Natural killer cell (primary cell): ENCODE measurements at places on chromosomes 6 and 20.

- DNase-seq, result no peak
These were observed 91.3 kb downstream of the FRK start for GRCh38 chr6:115969207-115969929.

DNA sequence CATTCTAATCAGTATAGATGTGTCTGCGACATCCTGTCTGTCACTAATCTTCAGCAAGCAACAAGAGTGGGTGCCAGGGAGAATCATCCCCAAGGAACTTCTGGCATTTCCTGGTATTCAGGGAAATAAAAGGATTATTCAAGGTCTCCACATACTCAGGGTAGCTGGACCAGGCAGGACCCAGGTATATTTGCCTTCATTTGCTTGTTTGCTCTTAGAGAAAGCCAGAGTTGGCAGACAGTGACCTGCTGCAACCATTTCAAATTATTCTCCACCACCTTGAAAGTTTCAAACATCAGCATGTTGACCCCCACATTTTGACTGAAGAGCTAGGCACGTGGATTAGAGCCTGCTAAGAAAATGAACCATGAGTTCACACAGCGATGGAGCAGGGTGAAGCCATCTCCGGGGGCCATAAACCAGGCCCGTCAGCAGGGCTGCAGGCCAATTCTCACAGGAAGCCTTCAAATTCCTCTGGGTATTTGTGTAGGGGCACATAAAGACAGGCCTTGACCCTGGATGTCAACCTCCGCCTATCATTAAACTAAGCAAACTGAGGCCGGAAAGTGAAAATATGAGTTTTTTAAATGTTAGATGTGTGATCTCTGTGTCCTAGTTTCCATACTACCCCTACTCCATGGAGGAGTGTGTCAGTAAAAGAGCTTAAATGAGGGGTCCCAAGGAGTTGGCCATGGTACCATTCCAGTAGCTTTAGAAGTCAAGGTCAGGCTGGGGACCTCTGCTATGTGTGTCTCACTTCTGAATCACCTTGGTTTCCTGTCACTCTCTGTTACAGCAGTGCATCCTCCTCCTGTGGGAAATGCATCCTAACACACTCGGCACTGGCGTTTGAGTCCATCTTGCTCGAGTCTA lies 32.9 kb downstream of the TRAM2 start:
- DNase-seq, result no peak

GRCh38 chr6:5639193-5639592 lies 367.5 kb downstream of the NRN1 start:
- DNase-seq, result no peak

GRCh38 chr6:41547799-41548097 lies 1.6 kb downstream of the FOXP4 start:
- no peak for DNase-seq

- no peak for DNase-seq
These were observed 21.9 kb upstream of the GSTA3 start for GRCh38 chr6:52931351-52931750.

DNA sequence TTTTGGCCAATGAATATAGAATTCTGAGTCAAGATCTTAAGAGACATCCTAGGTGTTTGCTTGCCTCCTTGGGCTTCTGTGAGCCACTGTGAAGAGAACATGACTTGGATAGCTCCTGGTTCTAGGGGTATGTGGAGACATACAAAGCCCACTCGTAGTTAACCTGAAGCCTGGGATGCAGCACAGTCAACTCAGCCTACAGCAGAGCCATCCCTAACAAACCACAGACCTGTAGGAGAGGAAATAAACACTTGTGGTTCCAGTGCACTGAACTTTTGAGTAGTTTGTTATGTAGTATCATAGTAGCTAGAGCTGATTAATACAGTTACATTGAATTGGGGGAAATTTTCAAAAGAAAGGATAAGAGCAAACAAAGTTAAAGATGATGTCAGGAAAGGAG lies 474.4 kb upstream of the HSF2 start:
- DNase-seq, result no peak

DNA sequence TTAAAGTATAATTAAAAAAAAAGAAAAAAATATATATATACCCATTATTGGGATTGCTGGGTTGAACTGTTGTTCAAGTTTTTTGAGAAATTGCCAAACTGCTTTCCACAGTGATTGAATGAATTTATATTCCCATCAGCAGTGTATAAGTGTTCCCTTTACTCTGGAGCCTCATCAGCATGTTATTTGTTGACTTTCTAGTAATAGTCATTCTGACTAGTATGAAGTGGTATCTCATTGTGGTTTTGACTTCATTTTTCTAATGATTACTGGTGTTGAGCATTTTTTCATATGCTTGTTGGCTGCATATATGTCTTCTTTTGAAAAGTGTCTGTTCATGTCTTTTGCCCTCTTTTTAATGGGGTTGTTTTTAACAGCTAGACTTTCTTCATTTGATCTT lies 1260.8 kb upstream of the GJE1 start:
- DNase-seq, result no peak
